Activated CD4-positive, alpha-beta T cell treated with anti-CD3 and anti-CD28 coated beads, Interleukin-2, amount 50 U/mL, for 16 hours (primary cell): ENCODE measurements at places on chromosomes 1 and 21.
A peak's percentile ranks its signal among the peaks of the same experiment; 100 is the strongest.

- DNase-seq: no peak
Observed at GRCh38 chr1:114248162-114248561, 94.5 kb upstream of the SYT6 start.

- DNase-seq: no peak
Observed at GRCh38 chr1:5739561-5740078, 252.6 kb downstream of the NPHP4 start.

DNA sequence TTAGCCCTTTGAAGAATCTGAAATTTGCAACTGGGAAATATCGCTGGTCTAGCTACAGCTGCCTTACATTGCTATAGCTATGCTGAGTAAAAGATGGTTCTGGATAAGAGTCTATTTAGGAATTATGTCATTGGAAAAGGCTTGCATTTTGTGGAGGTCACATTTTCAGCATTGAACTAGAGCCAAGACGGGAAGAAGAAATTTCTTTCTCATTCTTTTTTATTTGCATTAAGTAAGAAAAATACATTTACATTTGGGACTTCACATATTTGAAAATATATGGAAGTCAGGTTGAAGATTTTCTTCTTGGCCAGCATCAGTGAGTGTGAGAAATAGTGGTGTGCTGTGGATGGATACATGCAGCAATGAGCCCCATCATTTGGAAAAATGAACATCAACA is 291.6 kb downstream of the PTBP2 start:
- no peak for DNase-seq

- DNase-seq: no peak
Observed at GRCh38 chr1:162329826-162330225, 46.8 kb downstream of the SPATA46 start.

DNA sequence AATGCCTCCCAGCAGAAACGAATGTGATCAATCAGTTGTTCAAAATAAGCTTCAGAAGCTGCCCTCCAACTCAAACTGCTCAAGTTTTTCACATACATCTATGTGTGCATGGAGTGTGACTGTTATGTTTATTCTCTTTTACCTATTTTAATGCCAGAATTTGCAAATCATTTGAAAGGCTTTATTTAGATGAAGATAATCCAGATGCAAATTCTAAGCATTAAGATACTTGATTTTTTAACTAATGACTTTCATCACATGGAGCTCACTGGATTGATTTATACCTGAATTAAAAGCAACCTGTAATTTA is 69.5 kb downstream of the PLD5 start:
- no peak for DNase-seq

DNA sequence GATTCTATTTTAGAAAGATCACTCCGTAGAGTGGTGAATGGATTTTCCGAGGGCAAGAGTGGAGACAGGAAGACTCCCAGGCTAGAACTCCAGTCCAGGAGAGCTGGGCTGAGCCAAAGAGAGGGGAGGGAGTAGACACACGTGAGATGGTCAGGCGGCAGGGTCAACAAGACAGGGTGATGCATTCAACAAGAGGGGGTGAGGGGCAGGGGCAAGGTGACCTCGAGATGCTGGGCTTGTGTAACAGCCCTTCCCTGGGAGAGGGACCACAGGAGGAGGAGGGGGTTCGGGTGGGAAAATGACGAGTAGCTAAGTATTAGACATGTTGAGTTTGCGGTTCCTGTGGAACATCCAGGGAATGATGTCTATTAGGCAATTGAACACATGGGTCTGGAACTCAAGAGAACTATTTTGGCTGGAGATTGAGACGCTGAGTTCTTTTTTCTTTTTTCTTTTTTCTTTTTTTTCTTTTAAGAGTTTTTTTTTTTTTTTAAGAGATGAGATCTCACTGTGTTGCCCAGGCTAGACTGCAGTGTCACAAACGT is 13.3 kb downstream of the RSPO1 start:
- no peak for DNase-seq

GRCh38 chr1:85692730-85693314 is 15.4 kb downstream of the ZNHIT6 start:
- no peak for DNase-seq

DNA sequence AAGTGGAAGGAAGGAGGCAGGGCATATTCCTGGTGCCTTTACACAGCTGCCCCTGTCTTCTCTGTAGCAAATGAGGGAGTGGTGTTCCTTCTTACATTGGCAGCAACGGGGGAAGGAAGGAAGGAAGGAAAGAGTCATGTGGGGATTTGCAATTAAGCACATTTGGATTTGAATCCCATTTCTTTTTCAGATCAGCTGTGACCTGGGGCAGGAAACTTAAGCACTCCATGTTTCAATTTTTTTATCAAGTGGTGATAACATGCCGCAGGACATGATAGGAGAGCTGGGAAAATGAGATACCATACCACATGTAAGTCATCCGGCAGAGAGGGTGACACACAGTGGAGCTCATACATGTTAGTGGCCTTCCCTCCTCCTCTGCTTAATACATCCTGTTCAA is 186.8 kb downstream of the APP start:
- no peak for DNase-seq

DNA sequence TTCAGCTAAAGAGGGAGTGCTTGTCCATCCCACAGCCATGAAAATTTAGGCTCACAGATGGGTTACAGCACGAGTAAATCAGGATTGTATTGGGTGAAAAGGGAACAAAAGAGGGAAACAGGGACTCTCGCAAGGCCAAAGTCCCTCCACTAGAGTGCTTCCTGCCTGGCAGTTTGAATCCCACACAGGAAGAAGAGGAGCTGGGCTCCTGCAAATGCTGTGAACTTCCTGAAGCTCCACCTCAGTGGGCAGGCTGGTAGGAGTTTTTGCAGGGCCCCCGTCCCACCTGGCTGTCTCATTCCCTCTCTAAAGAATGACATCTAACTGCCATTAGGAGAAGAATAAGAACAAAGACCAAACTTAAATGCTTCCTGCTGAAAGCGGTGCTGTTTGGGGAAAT is 712.0 kb upstream of the PRMT6 start:
- DNase-seq: no peak

- no peak for DNase-seq
Observed at GRCh38 chr1:27591622-27592021, 12.3 kb downstream of the AHDC1 start.

- DNase-seq: no peak
Observed at GRCh38 chr1:32474954-32475353, 10.1 kb downstream of the ZBTB8B start.

- DNase-seq: no peak
Observed at GRCh38 chr1:191984856-191985255, 173.4 kb upstream of the RGS18 start.

DNA sequence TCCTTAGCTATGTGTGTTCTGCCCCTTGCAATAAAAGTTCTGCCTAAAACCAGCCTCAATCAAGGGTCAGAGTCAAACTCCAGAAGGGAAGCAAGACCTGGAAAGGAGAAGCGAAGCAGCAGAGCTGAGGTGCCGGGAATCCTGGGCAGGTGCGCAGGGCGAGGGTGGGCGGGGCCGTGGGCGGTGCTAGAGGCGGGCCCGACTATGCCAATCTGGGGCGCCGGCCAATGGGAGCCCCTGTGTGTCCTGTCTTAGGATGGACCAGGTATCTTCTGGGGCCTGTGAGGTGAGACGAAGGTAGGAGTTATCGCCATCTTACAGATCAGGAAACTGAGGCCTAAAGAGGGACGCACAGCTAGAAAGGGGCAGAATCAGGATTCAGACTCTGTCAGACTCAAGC is 120.3 kb downstream of the PTPRU start:
- DNase-seq: no peak

DNA sequence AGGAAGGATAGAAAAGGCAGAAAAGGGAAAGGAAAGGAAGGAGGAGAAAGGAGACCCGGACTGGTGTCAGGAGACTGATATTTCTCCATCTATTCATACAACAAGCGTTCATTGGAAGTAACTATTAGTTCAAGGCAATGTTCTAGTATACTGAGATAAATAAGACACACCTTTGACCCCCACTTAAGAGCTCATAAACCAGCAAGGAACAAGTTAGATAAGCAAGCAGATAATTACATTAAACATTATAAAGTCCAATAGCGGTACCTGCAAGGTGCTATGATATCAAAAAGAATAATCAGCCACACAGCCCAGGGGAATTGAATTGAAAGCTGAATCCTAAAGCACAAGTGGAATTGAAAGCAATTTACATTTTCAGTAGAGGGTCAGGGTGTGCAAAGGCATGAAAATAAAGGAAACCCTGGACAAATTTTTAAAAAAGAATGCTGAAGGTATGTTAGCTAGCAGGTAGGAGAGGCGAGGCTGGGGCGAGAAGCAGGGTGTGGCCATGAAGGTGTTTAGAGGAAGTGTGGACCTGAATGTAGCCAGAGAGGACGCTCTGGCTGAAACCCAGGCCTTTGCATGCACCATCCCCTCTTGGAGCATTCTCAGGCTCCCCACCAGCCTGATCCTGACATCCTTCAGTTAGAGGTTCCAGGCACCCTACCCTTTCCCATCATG is 200.0 kb downstream of the SETD4 start:
- no peak for DNase-seq

DNA sequence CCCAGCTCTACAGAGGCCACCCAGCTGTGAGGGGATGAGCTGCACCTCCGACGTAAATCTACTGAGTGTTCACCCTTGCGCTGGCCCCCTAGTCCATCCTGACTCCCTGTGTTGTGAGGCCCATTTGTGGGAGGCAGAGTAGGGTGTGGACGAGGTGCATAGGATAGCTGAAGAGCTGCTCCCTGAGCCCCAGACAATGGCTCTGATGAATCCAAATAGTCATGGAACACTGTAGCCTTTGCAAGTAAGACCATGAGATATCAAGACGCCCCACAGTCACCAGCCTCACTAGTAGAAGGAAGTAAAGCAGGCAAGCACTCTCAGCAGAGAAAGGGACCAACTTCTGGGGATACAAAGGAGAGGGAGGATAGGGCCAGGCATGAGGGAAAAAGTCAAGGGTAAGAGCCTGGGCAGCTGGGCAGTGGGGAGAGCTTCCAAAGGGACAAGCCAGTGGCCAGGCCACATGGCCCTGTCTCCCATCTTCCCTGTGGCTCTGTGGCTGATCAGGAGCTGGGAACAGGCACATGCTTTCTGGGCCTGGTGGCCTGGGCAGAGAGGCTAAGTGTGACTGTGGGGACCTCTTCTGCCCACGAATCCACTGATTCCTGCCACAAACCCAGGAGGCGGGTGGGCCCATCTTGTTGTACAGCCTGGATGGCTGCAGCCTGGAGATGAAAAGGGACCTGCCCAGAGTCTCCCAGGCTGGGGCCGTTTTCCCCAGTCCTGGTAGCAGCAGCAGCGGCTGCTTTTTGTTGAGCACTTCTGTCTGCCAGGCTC is 55.5 kb upstream of the EPS8L3 start:
- no peak for DNase-seq

DNA sequence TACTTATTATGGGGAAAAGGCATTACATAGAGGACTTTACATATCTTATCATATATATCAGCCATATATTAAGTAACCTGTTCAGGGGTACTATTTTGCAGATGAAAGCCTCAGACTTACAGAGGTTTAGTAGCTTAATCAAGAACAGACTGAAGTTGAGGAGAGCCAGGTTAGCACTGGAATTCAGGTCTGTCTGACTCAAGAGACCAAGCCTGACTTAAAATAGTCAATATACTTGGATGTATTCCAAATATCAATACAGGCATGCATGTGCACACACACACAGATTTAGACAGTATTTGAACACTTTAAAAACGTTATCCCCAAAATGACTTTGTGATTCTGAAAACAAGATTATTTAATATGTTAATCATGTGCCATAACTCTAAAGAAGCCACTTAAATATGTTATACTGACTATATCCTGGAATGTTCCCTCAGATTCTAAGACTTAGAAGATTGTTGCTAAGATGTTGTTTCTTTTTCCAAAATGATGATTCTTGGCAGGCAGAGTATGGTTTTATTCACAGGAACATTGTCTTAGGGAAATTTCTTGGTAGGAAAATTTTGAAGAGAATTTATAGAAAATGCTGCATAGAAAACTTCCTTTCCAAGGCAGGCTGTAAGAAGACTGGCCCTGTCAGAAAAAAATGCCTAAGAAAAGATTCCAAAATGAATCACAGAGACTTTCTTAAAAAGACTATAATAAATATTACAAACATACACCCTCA is 61.6 kb downstream of the ADAMTS1 start:
- no peak for DNase-seq

DNA sequence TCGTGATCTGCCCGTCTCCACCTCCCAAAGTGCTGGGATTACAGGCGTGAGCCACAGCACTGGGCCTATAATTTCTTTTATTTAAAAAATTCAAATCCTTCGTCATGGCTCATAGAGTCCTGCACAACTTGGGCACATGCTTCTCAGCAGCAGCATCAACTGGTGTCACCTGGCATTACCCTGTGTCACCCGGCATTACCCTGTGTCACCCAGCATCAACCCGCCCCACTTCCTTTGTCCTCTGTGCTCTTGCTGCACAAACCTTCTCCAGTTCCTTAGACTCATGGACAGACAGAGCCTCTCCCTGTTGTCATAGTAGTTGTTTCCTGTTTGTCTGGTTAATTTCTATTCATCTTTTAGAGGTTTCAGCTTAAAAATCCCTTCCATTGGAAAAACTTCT is 121.2 kb upstream of the SERBP1 start:
- no peak for DNase-seq

DNA sequence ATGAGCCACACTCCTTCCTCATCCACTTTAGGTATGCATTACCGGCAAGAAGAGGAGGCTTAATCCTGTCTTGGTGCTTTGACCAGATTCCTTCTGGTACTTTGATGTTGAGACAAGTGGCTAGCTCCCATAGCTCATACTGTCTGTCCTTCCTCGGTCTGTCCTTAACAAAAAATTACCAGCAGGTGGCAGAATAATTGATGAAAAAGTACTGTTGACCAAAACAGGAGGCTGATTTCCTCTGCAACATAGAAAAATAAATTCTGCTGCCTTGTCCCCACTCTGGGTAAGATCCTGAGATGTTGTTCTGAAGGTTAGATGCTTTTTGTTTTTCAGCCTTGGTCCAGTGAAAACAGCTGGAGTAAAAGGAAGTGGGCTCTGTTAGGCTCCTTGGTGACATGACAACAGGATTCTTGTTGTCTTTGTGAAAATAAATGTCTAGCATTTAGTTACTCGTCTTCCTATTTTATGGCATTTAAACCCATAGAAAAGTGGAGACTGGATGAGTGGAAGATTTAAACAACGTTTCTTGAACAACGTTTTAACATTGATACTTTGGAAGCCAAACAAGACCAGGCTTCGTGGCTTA is 11.2 kb upstream of the HJV start:
- DNase-seq: peak; percentile 68

- DNase-seq: no peak
Observed at GRCh38 chr1:231351816-231352215, 13.7 kb downstream of the SPRTN start.

GRCh38 chr1:227759341-227760300 is 24.4 kb downstream of the SNAP47 start:
- peak; percentile 70 for DNase-seq

GRCh38 chr1:167136806-167137205 is 42.9 kb downstream of the STYXL2 start:
- no peak for DNase-seq

DNA sequence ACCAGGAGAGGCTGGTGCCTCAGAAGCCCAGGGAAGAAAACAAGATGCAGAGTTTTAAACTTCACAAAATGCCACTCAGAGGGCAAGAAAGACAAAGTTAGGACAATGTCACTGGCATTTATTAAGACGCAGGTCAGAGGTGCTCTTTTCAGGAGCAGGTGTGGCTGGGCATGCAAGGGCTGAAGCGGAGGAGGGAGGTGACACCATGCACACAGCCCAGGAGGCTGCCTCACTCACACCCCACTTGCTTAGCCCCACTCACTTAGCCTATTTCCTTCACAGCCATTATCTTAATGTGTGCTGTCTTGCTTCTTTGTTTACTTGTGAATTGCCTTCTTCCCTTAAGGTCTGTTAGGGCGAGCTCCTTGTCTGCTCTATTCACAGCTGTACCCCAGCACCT is 17.2 kb downstream of the HIVEP3 start:
- no peak for DNase-seq
